T-helper 2 cell (primary cell): ENCODE measurements at places on chromosomes 5 and 9.

DNA sequence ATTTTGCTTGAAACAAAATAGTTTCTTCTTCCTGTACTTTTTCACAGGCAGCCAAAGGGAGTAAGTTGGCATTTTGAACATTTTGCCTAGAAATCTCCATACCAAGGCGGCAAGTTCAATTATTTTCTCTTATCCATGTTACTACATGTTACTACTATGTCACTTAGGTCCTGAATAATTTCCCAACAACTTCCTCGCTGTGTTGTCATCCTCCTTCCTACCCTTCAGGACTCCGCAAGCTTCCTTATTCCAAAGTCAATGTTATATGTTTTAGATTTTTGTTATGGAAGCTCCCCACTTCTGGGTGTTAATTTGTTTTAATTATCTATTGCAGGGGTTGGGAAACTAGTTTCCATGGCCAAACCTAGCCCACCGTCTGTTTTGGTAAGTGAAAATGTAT, 9.9 kb upstream of the B4GALT1 start:
- no peak for DNase-seq

DNA sequence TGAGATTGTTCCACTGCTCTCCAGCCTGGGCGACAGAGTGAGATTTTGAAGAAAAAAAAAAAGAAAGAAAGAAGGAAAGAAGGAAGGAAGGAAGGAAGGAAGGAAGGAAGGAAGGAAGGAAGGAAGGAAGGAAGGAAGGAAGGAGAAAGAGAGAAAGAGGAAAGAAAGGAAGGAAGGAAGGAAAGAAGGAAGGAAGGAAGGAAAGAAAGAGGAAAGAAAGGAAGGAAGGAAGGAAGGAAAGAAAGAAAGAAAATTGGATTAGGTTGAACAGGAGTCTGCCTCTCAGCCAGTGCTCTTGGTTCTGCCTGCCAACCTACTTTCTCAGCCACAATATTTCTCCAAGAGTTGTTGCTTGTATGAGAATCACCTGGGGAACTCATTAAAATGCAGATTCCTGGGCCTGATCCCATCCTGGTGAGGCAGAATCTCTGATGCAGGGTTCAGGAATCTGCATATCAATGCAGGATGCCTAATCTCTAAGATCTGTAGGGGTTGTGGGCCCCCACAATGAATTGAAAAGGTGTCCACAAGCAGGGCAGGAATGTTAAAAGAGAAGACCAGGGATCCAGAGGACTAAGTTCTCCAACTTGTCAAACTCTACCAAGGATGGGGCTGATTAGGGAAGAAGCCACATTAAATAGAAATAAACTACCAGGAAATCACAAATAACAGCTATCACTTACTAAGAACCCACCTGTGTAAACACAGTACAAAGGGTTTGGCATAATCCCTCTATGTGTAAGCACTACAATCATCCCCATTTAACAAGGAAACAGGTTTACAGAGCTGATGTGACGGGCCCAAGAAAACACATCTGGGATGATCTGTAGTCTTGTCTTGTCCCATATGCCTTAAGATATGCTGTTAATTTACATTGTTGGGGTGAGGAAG, 23.4 kb upstream of the GALNT10 start:
- no peak for DNase-seq

GRCh38 chr5:140875085-140876065, at the start of gene PCDHA12:
Gene PCDHA12, plus strand, starts transcription at chr5:140875308. Its CDS starts 165 bp downstream, at chr5:140875473.
- no peak for DNase-seq

DNA sequence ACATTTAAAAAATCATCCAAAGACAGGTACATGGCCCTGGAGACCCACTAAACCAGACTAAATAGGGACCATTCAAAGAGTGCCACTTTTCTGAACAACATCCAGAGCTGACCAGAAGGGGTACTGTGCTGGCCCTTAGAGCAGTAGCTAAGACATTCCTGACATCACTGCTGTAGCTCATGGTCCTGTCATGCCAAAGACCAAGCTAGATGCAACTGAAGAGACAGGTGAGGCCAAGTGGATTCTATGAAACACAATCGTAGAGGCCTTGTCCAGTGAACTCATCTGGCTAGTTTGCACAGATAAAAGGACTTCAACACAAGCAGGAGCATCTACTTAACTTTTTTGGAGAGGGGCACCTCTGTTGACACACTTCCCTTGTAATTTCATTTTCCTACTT, 43.3 kb downstream of the G3BP1 start:
- no peak for DNase-seq

DNA sequence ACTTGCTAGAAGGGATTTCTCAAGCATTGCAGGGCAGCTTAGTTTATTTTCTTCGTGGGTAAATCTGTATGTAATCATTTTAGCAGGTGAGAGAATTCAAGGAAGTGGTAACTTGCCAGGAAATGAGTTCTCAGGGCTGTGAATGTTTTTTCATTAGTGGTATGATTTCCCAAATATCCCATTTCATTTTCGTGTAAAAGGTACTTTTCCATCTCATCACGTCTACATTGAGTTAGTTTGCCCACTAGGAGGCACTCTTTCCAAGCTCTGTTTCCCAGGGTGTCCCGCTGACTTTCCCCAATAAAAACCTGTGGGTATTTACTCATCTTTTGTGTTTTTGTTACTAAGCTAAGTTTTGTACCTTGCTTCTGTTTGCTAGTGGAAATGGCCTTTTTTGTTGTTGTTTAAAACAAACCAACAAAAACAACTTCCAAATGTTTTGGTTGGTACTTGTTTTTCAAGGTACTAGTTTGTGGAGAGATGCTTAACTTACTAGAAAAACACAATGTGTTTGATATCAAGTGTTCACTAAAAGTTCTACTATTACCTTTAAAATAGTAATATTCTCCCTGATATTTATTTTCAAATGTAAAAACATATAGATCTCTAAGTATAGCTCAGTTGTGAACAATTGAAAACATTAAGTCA, 373.6 kb downstream of the ADGRV1 start:
- DNase-seq: no peak

GRCh38 chr9:89048616-89049015, 57.3 kb downstream of the S1PR3 start:
- no peak for DNase-seq
